ENCODE measurements at places on chromosomes 6 and 20.

DNA sequence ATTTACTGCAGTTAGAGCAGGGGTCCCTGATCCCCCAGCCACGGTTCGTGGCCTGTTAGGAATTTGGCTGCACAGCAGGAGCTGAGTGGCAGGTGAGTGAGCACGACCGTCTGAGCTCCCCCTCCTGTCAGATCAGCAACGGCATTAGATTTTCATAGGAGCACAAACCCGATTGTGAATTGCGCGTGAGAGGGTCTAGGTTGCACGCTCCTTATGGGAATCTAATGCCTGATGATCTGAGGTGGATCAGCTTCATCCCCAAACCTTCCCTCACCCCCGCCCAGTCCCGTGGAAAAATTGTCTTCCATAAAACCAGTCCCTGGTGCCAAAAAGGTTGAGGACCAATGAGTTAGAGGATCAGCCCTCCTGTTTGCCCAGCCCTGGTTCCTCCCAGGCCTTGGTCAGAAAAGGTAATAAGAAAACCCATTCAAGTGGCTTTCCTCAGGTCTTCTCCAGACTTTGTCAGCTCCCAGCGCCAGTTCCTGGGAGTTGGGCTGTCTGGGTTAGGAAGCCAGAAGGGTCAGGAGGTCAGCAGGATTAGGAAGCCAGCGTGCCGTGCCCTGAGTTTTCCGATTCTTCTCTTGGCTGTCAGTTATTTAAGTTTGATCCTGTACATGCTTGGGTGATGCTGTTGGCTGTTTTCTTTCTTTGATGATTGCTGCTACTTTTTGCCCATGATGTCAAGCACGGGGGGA is 139.9 kb upstream of the PMEPA1 start:
- DNase-seq = no peak

DNA sequence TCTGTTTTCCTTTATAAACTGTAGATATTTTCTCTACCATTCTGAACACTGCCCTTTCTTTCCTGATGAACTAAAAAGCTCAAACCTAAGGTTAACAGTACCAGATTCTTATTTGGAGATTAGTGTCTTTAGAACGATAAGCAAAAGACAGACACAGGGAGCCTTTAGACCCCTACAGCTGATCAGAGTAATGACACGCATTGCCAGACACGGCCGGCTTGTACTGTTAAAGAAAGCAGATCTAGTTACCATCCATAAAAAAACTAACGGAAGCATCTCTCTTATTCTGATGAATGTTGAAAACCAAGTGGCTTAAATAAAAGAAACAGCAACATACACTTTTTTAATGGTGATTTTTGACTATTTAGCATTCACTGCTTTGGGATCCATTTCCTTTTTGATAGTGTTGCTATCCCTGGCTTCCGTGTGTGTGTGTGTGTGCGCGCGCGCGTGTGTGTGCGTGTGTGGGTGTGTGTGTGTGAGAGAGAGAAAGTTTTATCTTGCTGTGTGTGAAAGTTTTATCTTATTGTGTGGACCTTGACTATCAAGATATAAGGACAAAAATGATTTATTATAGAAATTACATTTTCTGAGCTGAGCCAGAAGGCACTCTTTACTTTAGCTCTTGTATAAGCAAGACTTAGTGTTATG is 95.6 kb upstream of the SLC35B3 start:
- DNase-seq = no peak

DNA sequence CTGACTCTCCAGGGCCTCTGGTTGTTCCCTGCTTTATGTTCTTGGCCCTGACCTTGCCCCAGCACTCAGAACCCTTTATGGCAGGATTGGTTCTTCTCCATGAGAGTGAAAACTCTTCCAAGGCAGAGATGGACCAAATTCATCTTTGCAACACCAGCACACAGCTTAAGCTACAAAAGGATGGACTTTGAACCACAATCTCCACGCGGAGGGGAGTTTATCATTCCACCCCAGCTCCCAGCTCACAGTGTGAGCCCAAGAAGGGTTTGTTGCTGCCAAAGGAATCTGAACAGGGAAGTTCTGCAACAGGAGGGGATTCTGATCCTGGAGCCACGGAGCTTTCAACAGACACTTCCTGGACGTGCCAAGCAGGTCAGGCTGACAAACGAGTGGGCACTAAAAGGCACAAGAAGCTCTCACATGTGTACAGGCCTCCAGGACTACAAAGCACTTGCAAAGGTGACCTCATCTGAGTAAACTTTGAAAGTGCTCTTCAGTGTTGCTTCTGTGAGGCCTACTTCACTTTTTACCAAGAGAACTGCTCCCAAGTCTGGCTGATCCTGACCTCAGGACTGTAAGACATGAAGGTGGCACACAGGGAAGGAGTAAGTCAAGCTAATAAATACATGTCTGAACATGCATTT is 8.9 kb downstream of the FITM2 start:
- no peak for DNase-seq

GRCh38 chr6:143449714-143450452 is 612 bp downstream of the ADAT2 start:
- DNase-seq = no peak

DNA sequence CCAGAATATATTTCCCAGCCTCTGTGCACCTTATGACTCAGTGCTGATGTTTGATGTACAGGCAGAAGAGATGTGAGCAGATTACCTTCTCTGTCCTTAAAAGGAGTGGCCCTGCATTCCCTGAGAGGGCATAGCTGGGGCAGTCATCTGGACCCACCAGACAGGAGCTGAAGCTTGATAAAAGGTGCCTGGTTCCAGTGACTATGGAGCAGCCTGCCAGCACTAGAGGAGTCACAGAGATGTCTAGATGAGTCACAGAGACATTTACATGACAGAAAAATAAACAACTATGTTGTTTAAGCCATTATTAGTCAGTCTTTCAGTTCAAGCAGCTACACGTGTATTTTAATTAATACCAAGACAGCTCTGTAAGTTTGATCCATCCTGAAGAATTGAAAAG is 237.1 kb upstream of the MOCS1 start:
- DNase-seq = no peak

GRCh38 chr6:47203938-47204611 is 105.6 kb downstream of the TNFRSF21 start:
- no peak for DNase-seq

DNA sequence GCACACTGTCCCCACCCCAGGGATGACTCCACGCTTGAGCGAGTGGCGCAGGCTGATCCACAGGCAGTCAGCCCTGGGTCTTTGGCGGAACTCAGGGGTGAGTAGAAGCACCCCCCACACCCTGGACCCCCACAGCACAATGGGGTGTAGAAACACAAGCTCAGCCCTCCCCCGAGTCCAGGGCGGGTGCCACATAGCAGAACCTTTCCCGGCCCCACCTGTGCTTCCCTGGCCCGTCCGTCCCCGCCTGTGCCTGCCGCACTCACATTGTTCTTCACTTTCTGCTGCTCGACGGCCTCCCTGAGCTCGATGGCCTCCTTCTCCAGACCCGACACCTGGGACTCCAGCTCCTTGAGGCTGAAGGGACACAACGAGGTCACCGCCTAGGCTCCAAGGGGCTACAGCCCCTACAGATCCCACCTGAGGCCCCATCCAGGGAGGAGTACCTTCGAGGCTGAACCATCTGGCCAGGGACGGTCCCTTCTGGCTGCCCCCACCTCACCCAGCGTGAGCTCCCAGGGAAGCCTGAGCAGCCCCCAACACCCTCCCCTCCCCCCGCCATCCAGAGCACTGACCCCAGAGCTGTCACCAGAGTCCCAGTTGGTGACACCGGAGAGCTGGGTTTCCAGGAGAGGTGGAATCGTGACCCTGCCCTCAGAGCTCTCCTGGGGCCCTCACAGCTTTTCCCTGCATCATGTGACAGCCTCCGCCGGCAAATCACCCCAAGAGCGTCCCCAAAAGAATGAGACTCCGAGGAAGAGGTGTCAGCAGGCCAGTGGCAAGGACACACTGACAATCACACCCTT is 55.6 kb downstream of the DSTN start:
- DNase-seq = no peak

- no peak for DNase-seq
Measured at GRCh38 chr6:148348335-148348734, 5.7 kb downstream of the SASH1 start.

- no peak for DNase-seq
Measured at GRCh38 chr6:29529956-29530355, 29.6 kb downstream of the UBD start.

DNA sequence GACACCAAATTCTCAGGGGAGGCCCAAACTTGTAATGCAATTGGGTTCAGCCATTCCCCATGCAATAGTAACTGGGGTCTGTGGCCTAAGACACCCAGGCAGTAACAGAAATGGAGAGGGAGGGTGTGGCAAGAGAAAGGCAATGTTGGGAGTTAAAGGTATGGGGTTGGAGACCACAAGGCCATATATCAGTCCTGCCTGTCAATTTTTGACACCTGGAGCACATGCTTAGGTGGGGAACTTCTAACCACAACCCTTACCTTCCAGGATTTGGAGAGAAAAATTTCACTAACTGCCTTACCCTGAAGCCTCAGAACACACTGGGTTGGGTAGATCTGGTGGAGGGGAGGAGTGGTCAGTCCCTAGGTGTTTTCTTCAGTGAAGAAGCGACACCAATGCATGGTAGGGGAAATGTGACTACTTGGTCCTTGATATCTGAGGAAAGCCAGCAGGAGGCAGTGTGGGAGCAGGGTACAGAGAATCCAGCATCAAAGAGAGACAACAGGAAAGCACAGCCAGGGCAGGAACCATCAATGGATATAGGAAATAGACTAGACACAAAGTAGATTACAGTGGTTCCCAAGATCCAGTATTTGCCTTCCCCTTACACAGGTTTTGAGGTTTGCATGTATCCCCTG is 6.8 kb upstream of the USP49 start:
- DNase-seq = no peak

DNA sequence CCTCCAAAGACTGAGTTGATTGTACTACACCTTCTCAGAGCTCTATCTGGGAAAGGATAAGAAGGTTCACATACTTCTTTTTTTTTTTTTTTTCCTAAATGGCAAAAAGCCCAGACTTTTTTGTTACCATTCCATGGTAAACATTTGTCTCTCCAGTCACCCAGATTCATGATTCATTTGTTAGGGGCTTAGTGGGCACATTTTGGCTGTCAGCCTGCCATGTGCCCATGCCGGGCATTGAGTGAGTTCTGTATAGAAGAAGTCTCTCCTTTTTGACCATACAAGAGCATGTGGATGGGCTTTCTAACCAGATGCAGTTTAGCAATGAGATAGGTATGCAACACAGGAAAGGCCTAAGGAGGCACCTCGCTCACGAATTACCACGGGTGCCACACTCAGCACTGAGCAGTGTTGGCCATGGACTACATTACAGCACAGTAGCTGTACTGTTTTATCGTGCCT is 447.5 kb upstream of the HSF2 start:
- DNase-seq = no peak

DNA sequence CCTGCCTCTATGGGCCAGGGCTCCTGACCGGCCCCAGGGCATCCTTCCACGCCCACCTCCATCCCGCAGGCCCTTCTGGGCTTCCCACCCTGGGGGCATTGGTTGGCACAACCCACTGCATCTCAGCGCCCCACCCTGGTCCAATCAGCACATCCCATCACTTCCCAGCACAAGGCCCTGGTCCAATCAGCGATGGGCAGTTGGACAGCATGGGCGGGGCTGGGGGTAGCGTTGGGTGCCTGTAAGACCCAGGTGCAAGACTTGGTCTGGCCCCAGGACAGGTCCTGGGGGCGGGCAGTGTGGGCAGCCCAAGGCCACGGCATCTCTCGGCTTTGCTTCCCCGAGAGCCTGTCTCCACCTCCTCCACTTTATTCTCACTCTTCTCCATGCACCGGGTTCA is 298.5 kb downstream of the BMP7 start:
- no peak for DNase-seq

DNA sequence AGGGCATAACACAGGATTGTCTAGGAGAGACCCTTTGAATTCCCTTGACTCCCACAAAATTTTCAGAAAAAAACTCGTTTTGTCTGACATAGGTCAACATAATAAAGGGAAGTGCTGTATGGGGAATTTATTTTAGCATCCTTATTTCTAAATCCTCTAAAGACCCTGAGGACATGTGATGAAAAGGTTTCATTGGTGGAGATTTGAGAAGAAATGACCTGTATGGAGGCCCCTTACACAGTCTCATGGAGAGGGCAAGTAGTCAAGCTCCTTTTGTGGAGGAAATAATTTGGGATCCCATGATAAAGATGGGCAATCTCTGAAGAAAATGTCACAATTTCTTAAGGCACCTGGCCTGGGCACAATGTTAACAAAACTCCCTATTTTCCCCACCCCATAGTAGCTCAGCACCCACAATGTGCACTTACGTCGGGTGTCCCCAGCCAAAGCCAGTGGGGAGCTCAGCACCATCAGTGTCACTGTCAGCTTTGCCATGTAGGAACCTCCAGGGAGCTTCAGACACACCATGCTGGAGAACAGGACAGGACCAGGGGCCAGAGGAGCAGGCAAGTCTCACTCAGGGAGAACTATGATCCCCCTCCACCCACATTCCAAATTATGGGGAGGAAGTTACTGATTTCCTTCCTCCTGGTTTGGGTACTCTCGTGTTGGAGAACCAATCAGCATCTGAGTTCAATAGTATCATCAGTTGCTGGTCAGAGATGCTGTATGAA is at the start of gene HLA-DRB5:
TSS of gene HLA-DRB5 (minus strand) at position 591 of the 734 bp plus-strand sequence. CDS start at position 528, 63 bp downstream.
- DNase-seq = no peak

- DNase-seq = no peak
Measured at GRCh38 chr20:57266291-57267157, at the start of gene BMP7. Gene BMP7, minus strand, starts transcription at chr20:57266641. Its CDS starts 519 bp downstream, at chr20:57266122.

- no peak for DNase-seq
Measured at GRCh38 chr6:158865769-158866168, 46.6 kb upstream of the EZR start.

DNA sequence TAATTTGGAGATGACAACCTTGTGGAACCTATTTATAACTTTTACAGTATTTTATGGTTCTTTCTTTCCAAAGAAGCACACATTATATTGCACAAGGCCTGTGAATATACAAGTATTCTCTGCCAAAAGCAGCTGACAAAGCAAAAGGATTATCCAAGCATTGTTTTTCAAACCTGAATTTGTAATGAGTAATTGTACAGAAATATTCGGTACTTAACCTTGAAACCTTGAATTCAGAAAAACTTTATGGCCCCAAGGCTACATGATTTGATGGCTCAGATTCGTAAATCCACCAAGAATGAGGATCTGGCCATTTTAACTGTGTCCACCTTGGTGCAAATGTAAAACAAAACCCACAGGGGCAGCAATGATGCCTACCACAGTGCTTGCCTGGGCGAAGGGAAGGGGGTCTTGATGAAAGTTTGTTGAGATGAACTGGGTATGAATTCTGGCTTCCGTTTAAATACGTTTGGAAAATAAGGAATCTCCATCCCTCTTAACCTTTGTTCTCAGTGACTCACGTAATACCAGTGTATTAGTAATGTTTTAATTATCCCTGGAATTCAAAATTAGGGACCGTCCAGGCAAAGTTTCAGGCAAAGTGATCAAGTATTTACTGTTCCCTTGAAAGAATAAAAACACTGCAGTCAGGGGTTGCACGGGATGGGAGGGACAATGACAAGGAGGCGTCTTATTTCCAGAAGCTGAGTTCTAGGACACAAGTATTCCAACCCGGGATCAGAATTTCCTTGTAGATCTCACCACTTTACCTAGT is 2.7 kb upstream of the RBM24 start:
- no peak for DNase-seq

DNA sequence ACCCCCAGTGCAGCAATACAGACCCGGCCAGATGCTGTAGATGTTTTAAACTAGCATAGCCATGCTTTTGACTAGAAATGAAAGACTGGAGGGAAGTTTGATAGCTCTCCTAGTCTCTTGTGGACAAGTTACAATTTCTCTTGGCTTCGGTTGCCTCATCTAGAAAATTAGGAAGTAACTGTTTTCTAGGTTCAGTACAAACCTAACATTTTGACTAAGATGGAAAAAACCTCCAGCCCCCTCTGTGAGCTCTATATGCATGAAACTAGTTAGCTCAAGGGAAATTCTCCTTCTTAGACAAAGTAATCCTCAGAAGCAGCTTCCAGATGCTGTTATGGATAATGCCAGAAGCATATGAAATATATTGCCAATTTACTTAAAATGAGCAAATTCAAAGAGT is 86.6 kb downstream of the RNF144B start:
- DNase-seq = no peak
